Stimulated activated CD4-positive, alpha-beta T cell treated with anti-CD3 and anti-CD28 coated beads, Interleukin-2, amount 100 ng/mL, for 4 hours (primary cell): ENCODE measurements at places on chromosomes 2 and 18.

DNA sequence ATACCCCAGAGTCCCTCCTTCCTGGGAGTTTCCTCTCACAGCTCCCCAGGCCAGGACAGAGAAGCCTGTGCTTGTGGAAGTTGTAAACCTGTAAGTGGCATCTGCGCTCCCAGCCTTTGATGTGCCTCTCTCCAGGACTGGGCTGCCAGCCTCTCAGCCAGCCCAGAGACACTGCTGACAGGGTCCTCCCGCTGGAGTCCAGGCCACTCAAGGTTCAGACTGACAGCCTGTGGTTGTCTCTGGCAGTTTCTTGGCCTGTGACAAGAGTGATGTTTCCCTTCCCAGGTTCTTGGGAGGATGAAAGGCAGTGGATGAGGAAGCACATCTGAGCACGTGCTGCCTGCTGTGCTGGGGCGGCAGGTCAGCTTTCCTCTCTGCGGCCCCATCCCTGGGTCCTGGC is 3.0 kb downstream of the SLC35F6 start:
- DNase-seq, result no peak

- no peak for DNase-seq
These were observed 183.8 kb upstream of the STON1 start for GRCh38 chr2:48346124-48346536.

DNA sequence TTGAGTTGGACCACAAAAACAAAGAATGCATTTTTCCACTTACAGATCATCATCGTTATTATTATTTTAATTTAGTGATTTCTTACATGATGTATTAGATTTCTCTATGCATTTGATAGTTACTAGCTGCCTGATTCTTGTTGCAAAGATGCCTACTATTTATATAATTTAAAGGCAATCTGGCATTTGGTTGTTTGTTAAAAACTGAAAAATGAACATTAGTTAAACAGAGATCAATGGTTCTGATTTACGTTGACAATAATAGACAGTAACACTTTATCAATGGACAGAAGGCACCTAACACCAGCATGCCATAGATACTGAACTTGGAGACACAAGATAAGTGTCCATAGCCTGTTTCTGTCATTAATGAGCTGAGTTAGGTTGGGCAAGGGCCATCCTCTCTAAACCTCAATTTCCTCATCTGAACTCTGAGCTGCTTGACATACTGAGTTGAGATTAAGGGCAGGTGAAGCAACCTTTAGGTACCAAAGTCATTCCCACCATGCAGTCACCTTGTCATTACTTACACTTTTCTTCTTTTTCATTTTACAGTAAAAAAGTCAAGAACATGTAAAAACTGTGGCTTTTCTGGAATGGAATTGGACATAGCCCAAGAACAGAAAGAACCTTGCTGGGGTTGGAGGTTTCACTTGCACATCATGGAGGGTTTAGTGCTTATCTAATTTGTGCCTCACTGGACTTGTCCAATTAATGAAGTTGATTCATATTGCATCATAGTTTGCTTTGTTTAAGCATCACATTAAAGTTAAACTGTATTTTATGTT is 3.1 kb downstream of the CCL20 start:
- DNase-seq, result no peak

DNA sequence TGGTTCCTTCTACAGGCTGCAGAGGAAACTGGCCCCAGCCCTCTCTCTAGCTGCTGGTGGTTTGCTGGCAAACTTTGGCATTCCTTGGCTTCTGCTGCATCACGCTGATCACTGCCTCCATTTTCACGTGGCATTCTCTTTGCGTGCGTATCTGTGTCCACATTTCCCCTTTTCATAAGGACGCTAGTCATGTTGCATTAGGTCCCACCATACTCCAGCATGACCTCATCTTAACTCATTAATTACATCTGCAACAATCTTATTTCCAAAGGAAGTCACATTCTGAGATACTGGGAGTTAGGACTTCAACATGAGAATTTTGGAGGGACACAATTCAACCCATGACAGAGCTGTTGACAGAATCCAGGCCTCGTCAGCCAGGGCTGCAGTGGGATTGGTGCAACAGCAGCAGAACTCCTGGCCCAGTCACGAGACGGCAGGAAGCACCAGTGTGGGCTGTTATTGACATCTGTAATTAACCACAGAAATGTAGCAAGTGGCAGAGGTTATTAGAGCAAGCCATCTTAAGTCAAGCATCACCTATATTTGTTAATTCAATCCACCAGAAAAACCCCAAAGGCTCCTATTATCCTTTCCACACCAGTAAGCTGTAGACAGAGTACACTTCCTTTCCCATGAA is 132.4 kb downstream of the TMEM163 start:
- no peak for DNase-seq

DNA sequence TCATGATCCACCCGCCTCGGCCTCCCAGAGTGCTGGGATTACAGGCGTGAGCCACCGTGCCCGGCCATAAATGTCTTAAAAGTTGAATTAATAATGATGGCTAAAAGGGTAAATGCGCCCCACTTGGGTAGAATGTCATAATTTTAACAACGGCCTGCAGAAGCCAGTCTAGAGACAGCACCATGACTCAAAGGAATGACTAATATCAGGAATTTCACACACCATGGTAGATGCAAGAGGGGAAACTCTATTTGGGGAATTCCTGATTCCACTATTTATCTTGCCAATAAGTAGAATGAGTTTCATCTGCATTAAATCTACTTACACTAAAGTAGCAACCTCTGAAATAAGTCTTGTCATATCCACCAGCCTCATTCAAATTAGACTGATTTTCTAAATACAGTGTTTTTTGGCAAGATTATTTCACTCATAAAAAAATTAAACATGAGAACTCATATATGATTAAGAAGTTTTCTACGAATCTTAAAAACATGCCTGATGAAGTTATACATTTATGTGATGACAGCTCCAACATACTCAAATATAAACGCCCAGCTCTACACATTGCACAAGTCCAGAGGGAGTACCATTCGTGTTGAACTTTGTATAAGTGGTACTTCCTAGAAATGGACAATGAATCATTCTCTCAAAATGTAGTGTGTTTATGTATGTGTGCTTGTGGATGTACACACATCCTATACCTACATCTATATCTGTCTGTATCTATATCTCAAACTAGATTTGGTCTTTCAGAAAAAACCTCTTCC is 309.7 kb downstream of the IRS1 start:
- DNase-seq, result no peak

DNA sequence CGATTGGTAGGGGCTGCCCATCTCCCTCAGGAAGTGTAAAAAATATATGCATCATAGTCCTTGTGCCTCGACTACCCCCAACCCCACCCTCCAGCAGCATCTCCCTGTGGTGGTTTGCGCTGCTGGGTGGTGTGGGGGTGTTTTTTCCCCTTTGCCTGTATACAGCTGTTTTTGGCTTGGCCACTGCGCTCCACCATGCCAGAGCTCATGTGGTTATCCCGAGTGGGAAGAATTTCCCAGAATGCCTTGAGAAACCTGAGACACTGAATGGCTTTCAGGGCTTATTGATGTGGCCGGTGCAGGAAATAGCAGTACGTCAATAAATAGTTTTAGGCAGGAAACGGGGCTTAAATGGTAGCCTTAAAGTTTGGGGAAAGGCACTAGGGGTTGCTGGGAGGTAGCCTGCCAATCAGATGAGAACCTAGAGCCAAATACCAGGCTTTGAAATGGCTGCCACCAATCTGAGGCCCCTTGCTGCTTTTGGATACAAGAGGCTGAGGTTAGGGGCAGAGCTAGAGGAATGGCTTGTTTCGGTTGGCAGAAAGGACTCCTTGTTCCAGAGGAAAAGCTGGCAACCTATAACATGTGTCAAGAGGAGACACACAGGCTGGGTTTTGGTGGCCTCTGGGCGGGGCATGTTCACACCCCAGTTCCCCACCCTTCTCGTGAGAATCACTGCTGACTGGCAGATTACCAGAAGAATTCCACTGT is 144.1 kb downstream of the SMAD7 start:
- DNase-seq, result no peak

DNA sequence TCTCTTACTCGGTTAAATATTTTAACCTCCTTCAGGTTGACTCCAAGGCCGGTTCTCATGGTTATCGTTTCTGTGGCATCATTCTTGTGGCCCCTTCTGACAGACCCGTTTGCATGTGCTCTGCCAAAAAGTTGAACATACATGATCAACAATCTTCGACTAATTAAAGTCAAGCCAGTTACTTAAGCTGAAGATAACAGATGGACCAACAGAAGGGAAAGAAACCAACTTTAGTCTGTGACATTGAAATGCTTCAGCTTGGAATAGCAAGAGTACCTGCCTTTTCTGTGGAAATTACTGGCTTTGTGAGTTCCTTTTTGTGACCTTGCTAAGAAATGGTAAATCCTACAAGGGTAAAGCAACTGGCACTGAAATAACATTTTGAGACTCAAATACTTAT is 1429.1 kb downstream of the LRP1B start:
- no peak for DNase-seq

DNA sequence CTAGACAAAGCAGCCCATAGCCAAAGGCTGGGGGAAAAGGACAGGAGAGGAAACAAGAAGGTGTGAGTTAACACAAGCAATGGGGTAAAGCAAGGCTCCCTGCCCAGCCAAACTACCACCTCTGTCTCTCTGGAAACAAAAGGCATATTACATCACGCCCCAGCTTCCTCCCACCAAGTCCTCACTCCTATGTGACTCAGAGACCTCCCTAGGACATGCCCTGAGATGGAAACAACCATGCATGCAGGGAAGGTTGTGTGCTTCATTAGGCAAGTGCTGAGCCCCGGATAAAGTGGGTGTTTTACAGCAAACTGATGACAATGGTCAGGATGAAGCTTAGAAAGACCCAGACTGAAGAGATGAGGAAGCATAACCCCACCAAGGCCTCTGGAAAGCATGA is 9.0 kb upstream of the ATRAID start:
- no peak for DNase-seq

GRCh38 chr2:29123617-29124349 is 8.6 kb downstream of the CLIP4 start:
- DNase-seq, result no peak

- DNase-seq, result no peak
These were observed 125.1 kb downstream of the CPS1 start for GRCh38 chr2:210681491-210681890.

DNA sequence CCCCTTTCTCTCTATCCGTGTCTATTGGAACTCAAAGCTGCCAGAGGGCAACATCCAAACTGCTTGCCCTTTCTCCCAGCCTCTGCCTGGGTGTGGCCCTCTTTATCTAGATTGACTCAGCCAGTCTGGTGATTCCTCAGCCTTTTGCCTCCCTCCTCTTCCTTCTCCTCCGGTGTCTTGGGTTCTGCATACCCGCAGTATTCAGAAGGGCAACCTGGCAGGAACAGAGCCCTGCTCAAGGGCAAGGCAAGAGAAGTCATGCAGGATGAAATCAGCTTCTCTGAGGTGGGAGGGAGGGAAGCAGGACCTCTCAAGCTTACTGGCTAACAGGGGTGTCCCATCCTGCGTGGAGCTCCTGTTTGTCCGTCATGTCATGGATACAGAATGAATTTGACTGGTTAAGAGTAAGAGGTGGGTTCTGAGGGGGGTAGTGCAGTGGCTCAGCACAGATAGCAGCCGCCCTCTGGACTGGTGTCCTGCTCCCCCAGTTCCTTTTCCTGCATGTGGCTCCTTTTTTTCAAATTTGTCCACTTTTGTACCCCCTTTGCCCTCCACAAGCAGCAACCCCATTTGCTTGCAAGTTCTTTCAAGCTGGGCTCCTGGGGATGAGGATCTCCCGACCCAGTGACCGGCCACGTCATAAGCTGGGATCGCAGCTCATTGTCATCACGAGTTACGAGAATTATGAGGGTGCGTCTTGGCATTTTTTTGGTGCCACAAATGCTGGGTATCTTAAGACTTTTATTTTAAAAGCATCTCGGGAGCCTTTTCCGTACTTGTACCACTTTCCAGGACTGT is 154.1 kb downstream of the FHOD3 start:
- DNase-seq, result no peak
